ENCODE measurements at places on chromosomes 6 and 20.

DNA sequence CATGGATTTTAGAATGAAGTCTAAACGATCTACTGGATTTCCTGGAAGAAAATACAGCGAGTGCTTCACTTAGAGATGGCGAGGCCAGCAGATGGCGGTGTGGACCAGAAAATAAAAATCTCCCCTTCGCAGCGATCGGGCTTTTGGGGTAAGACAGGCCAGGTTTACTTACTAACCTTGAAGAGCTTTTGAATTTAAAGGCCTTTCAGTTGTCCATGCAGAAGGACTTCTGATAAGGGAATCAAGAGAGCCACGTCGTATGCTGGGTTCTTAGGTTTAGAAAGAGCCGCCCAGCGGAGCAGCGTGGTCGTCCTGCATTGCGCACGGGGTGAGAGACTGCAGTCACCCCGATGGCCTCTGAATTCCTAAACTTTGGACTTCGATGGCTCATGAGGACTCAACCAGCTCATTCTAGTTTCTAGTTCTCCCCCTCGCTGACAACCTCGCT lies 125.2 kb upstream of the RALGAPA2 start:
- DNase-seq: peak; percentile 29

DNA sequence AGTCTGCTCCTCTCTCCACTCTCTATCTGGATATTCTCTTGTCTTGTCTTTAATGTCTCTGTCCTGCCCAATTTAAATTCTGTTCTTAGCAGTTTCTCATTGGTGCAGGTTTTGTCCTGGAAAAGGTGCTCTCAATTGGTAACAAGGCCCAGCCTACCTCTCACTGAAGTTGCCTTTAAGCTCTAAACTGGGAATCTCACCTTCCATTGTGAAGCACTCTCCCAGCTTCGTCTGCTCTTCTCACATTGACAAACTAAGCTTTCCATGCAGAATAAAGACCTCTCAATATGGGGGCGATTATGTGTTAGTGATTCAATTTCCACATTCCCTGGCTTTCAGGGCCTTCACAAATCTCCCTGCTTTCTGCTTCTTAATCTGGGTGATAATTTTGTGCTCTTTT lies 1712.2 kb downstream of the GRIK2 start:
- no peak for DNase-seq

DNA sequence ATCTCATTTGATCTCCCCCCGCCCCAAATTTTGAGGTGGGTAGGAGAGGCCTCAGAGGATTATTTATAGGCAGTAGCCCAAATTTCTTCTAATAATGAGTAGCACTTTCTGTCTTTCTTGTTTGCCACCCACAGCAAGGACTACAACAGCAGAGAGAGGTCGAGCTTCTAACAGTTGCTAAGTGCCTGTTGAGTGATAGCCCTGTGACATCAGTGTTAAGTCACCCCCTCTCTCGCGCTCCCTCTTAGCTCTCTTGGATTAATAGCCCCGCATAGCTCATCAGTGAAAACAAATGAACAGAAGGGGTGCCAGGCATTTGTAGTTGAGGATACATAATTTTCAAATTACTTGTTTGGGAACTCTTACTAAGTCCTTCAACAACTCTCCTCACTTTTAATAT lies 3.5 kb downstream of the ANKRD60 start:
- no peak for DNase-seq

DNA sequence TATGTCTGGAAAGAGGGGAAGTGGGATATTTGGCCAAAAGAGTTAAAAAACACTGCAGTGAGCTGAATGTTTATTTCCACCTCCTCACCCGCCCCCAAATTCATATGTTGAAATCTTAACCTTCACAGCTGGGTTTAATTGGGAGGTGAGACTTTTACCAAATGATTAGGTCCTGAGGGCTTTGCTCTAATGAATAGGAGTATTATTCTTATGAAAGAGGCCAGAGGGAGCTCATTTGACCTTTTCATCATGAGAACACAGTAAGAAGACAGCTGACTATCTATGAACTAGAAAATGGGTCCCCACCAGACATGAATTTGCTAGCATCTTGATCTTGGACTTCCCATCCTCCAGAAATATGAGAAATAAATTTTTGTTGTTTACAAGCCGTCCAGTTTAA lies 1028.9 kb downstream of the PHF3 start:
- no peak for DNase-seq

DNA sequence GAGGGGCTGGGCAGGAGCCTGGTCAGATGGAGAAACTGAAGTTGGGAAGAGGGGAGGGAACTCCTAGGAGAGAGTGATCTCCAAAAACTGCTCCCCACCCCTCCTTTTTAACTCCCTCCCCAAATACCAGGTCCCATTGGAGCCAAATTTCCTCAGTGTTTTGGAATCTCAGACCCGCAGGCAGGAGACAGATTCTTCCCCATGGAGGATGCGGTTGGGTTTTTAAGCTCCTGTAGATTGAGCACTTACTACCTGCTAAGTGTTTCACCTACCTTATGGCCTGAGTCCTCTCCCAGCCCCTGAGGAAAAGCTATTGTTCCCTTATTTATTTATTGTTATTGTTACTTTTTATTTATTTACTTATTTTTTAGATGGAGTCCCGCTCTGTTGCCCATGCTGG lies 73.2 kb downstream of the CEBPB start:
- DNase-seq: no peak

GRCh38 chr6:11427091-11427722 lies 110.3 kb upstream of the TMEM170B start:
- no peak for DNase-seq

DNA sequence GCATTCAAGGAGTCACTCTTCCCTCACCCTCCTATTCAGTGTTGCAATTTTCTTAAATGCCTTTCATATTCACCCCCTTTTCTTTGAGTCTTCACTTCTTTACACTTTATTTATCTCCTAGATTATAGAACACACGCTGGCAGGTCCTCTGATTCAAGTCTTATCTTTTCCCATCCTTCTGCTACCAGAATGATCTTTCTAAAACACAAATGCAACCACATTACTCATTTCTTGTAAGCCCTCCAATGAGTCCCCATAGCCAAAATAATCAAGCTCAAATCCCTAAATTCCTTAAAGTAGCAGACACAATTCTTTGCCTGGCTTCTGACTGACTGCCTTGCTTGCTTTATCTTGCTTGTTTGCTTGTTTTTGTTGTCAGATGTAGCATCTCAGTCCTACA lies 920.0 kb downstream of the TFAP2A start:
- DNase-seq: no peak

DNA sequence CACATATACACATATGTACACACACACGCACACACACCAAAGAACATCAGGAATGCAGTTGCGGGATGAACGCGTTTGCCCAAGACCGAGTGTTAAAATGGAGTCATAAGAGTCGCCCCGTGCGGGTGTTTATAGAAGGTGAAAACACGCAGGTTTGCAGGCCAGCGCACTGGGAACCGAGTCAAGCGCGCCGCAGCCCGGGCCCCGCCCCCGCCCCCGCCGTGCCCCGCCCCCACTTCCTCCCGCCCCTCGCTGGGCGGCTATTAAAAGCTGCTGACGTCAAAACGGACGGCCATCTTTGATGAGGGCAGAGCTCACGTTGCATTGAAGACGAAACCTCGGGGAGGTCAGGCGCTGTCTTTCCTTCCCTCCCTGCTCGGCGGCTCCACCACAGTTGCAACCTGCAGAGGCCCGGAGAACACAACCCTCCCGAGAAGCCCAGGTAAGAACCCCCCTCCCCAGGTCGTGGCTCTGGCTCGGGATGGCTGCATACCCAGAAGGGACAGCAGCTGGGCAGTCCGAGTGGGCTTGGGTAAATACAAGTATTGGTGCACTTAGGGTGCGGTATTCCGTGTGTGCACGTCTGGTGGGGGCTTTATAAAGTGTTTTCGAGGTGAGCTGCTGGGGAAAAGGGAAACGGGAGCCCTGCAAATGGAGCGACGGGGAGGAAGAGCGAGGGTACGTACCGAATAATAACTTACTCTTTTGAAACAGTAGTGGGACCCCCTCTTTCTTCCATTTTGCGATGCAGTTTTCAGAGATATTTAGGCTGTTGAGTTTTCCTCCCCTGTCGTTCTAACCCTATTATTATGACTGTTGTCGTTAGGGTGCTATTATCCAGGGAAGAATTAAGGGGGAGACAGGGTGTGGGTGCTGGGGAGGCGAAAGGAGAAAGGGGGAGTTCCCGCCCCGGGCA lies at the start of gene SNAP25:
Gene SNAP25 (plus strand): TSS at position 295 of the 916 bp plus-strand sequence. CDS start 56,662 bp downstream, outside the sequence.
- DNase-seq: peak; percentile 32

GRCh38 chr6:1821513-1822183 lies 211.9 kb downstream of the FOXC1 start:
- DNase-seq: no peak

- no peak for DNase-seq
These were observed 89.9 kb downstream of the BTBD9 start for GRCh38 chr6:38549795-38550194.

GRCh38 chr6:78538002-78538401 lies 329.3 kb upstream of the IRAK1BP1 start:
- DNase-seq: no peak

- no peak for DNase-seq
These were observed 82.6 kb downstream of the TBX18 start for GRCh38 chr6:84681693-84682326.

GRCh38 chr6:35757456-35758123 lies 18.8 kb upstream of the CLPSL2 start:
- no peak for DNase-seq

DNA sequence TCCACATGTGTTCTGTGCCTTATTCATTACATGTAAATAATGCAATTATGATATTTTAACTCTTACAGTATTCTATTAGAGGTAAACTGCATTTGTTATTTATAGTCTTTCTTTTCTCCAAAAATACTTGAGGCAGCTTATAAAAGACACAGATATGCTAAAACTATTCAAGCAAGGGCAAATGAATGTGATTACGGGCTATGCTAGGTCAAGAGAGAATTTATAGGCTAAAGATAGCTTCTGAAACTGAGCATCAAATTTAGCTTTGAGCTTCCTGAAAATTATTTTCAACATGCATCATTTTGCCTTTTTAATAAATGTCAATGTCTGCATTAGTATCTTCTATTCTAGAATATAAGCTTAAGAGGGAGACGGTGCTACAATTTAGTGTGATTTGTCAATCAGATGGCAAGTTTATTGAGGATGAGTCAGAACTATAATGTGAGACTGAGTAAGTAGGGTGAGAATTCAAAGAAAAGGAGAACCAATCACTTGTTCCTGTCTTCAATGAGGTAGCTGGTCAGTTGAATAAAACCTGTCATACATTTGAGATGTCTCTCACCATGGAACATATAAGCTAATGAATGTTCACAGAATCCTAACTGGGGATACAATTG lies 669.4 kb upstream of the CITED2 start:
- DNase-seq: no peak
